GDM1 (cell line): ENCODE measurements at places on chromosomes 11 and 22.
A peak's percentile ranks its signal among the peaks of the same experiment; 100 is the strongest.

- DNase-seq = no peak
These were observed 444.8 kb downstream of the SOX6 start for GRCh38 chr11:15911377-15912044.

DNA sequence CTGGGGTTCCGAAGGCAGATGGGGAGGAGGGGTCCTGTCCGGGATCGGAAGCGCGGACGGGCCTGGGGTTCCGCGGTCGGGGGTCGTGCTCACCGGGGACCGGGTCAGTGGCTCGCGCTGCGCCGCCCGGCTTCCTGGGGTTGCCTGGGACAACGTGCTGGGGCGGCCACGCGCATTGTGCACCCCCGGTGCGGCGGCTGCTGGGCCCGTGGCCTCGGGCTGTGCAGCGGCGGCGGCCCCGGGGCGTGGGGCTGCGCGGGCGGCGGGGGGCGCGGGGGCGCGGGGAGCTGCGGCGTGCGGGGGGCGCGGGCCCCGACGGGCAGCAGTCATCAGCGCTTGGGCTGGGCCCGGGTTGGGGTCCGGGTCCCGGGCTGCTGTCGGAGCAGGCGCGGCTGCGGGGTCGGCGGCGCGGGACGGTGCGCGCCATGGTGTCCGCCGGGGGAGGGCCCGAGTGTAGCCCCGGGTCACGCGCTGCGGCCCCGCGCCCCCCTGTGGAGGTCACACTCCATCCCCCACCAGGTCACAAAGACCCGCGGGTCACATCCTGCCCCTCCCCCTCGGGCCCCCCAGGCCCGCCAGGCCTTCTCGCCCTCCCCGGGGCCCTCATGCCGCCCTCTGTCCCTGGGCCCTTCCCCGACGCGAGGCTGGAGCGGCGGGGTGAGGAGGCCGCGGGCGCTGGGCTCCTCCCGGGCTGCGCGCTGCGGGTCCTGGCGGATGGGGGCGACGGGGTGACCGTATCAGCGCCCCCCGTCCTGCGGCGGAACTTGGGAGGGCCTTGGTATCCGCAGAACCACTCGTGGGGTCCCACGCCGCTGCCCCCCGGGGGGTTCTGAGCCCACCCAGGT lies at the start of gene TTLL8:
TSS of gene TTLL8 (minus strand) at position 238 of the 845 bp plus-strand sequence.
- no peak for DNase-seq

- peak; percentile 30 for DNase-seq
These were observed 36.2 kb downstream of the TBC1D22A start for GRCh38 chr22:46798366-46799350.

GRCh38 chr11:61121192-61121831 lies 19.0 kb downstream of the CD5 start:
- no peak for DNase-seq

DNA sequence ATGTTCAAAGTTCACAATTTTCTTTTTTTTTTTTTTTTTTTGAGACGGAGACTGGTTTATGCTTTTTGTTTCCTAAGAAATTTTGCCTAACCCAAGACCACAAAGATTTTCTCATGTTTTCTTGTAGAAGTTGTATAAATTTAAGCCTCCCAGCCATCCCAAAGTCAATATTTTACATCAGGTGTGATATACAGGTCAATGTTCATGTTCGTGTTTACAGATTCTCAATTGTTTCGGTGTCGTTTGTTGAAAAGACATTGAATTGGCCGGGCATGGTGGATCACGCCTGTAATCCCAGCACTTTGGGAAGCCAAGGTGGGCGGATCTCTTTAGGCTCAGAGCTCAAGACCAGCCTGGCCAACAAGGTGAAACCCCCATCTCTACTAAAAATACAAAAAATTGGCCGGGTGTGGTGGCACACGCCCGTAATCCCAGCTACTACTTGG lies 15.4 kb downstream of the FRMD8 start:
- DNase-seq = no peak

GRCh38 chr11:37280200-37280599 lies 682.2 kb upstream of the RAG2 start:
- no peak for DNase-seq

DNA sequence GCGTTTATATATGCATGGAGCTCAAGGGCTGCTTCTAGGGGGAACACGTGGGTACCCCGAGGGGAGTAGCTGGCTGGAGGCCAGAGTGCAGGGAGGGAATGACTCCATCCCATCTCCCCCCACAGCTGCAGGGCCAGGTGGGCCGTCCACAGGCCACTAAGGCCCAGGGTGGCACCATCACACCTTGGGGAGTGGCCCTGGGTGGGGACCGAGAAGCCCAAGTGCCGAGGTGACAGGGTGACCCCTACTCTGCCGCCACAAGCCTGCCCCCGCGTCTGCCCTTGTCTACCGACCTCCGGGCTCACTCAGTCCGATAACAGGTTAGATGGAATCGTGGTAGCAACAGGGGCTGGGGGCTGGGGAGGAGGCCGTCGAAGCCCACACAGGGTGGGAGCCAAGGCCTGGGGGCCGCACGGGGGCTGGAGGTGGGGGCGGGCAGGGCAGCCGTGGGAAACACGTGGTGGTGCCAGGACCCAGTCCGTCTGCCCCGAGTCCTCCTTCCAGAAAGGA lies 125.7 kb downstream of the KCNQ1OT1 start:
- DNase-seq = no peak

GRCh38 chr22:45584621-45585436 lies 82.1 kb downstream of the FBLN1 start:
- DNase-seq = no peak

DNA sequence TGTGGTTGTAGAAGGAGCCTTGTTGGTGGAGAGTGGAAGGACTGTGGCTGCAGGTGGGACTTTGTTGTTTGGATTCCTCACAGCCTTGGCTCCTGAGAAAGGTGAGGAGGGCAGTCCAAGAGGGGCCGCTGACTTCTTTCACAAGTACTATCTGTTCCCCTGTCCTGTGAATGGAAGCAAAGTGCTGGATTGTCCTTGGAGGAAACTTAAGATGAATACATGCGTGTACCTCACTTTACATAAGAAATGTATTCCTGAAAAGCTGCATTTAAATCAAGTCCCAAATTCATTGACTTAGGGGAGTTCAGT lies 2.4 kb downstream of the FUT4 start:
- DNase-seq = no peak

DNA sequence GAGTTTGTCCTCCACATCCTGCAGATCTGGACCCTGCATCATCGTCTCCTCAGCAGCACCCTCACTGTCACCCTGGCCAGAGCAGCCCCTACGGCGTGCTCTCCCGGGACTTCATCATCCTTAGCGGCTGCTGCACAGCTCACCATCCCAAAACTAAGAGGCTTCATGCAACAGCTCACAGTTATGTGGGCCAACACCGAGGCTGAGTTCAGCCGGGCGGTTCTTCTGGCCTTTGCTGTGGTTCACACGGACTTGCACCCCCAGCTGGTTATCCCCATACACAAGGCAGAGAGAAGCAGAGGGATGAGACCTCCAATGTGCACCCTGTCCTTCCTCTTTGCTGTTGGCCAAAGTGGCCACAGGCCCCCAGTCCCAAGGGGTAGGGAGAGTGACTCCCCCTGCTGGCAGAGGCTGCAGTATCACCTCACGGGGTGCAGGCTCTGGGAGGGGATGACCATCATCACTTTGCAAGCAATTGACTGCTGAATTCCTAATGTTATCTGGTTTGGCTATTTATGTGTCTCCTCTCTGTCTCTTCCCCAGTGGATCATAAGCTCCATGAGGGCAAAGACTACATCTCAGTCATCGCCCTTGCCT lies 276.8 kb downstream of the BRD1 start:
- DNase-seq = no peak

DNA sequence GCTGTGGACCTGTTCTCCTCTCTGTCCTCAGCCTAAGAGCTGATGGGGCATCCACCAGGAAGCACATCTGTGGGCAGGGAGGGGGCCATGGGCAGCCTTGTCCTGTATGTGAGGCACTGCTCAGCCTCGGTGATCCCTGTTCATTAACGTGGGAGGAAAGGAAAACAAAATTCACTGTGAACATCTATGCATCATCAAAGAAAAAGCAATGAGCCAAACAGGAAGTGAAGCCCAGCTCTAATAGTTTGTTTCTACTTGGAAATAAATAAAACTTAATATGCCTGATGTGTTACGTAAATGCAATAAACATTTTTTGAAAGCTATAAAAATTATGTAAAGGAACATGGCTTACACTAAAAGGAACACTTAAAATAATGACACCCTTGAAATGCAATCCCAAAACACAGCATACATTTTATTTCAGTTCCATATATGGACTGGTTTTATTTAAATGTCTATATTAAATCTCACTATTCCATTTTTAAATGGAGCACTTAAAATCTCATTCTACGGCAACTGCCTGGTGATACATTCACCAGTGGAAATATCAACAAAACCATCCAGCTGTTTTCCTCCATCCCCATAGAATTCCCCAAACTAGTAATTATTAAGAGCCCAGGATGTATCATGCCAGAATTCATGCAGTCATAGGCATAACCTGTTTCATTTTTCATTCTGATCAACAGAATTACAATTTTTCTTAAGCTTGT lies 78.3 kb downstream of the ZNF280B start:
- no peak for DNase-seq

- DNase-seq = peak; percentile 3
These were observed 46.3 kb upstream of the SYT13 start for GRCh38 chr11:45332276-45332934.

DNA sequence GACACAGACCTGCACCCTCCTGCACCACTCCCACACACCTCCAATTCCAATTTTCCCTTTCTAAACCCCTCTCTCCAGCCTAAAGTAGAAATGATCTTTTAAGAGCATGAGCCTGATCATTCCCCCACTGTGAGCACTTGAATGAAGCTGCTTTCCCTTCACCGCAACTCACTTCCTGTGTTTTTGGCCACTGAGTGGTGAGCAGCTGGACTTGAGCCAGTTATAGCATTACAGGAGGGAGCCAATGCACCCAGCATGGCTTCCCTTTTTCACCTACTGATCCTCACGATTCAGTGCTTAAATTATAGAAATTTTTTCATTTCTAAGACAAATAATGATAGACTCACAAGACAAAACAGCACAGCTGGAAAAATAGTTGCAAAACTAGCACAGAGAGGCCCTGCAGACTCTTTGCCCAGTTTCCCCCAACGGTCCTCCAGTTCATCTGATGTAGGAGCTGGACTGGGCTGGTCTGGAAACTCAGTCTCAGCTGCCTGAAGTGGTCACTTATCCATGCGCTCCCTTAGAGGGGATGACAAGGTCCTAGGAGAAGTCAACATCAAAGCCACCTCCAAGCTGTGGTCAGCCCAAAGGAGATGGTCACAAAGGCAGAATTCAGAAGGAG lies 9.7 kb upstream of the APOL4 start:
- DNase-seq = peak; percentile 54

- DNase-seq = no peak
These were observed 113.1 kb upstream of the HSD17B12 start for GRCh38 chr11:43567396-43567975.

GRCh38 chr22:31488988-31489617 lies 539 bp downstream of the EIF4ENIF1 start:
- peak; percentile 4 for DNase-seq

- no peak for DNase-seq
These were observed 797 bp downstream of the STARD10 start for GRCh38 chr11:72793076-72793424.

DNA sequence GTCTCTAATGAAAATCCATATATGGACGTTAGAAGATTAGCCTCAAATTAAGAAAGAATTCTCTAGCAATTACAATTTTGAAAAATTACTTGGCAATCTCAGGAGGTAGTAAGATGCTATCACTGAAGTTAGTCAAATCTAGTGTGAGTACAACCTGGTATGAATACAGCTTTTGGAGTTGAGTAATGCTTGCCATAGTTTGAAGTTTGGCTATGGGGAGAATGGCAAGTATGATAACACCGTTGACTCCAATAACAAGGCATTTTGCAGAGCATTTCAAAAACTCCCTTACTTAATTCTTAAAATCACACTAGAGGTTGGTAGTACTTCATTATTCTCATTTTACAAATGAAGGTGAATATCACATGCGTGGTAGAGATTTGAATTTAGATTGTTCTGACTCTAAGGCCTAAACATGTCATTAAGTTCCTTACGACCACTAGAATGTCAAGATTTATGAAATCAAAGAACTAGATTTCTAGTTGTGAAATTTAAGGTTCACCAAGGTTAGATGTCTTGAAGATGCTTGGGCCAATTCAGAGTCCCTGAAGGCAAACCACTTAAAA lies 355.4 kb downstream of the ETS1 start:
- no peak for DNase-seq

DNA sequence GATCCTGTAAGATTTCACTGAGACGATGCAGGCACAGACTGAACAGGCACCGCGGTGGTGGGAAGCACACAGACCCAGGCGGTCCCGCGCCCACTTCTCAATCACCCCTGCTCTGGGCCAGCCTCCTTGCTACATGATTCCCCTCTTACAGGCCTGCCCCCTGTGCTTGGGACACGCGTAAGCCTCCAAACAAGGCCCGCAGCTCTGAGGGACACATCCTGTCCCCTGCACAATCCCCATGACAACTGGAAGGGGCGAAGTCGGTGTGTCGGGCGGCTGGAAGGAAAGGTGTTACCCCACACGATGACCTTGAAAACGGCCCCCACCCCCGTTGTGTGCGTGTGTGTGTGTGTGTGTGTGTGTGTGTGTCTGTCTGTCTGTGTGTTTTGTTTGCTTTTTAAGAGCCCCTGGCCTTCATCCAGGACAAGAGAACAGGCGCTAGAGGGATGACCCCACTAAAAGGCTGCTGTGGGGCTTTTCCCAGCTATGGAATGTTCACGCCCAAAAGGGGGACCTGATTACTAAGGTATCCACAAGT lies 13.1 kb downstream of the CELSR1 start:
- no peak for DNase-seq

GRCh38 chr11:123704341-123704740 lies 37.1 kb downstream of the ZNF202 start:
- DNase-seq = no peak

- DNase-seq = no peak
These were observed 3.7 kb upstream of the NUCB2 start for GRCh38 chr11:17272801-17273200.

GRCh38 chr11:35013514-35014233 lies 97.3 kb downstream of the PDHX start:
- no peak for DNase-seq

- no peak for DNase-seq
These were observed 298.7 kb upstream of the DDI1 start for GRCh38 chr11:103737747-103738146.

DNA sequence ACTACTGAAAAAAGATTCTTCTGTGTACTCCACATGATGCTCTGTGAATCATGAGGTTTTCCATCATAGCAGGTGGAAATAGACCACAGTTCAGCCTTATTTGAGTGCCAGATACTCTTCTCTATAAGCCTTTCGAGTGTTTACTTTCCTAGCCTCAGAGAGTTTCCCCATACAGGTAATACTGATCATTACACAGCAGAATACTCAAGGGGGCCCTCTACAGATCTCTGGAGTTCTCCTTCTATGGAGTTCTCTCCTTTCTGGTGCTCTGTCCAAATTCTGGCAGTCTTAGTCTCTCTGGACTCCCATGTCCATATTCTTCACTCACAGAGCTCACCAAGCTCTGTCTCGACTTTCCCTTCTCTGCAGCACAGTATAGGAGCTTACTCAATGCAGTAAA lies 175.7 kb upstream of the CARD18 start:
- no peak for DNase-seq

- peak; percentile 66 for DNase-seq
These were observed 817 bp downstream of the RELT start for GRCh38 chr11:73376803-73377629.
